ENCODE measurements at places on chromosomes 13 and 19.

DNA sequence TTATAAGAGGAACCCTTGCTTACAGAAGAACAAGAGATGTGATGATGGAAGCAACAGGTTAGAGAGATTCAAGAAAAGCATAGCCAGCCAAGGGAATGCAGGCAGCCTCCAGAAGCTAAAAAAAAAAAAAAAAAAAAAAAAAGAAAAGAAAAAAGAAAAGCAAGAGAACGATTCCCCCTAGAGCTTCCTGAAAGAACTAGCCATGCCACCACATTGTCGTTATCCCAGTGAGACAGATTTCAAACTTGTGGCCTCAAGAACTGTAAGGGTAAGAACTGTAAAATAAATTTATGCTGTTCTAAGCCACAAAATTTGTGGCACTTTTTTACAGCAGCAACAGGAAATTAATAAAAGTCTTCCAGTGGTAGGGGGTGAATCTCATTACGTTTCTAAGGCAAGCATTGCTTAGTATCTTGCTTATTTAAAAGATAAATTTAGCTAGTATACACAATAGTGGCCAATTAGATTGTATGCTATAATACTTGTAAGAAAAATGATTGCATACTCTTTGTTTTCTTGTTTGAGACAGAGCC lies 21.8 kb downstream of the RFXAP start:
- no peak for DNase-seq

- no peak for DNase-seq
These were observed 1.2 kb upstream of the SYNE4 start for GRCh38 chr19:36009633-36010379.

- DNase-seq = no peak
These were observed 12.4 kb downstream of the ZNF552 start for GRCh38 chr19:57802269-57802668.

DNA sequence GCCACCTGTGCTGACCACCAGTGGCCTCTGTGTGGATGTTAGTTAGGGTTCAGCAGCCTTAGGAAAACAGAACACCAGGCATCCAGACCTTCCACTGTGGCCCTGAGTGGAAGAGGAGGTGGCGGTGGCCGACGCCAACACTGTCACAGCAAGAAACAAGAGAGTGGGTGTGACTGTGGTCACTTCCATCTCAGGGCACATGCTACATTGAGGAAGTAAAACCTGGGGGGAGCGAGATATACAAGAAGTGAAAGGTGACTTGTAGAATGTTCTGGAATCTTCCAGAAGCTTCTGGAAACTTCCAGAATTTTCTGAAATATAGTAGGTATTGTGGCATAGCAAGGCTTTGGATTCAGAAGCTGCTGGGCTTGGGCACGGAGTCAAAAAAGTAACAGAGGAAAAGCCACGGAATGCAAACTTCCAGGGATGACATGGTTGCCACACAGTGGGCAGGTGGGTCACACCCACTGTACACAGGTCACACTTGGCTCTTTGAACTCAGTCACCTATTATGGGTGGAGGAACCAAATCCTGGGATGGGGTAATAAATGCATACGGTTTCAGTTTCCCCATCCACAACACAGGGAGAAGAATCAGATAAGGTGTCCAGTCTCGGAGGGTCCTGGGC lies 24.3 kb downstream of the GNG7 start:
- no peak for DNase-seq

- DNase-seq = no peak
These were observed 121.9 kb upstream of the SPACA7 start for GRCh38 chr13:112254061-112254818.

DNA sequence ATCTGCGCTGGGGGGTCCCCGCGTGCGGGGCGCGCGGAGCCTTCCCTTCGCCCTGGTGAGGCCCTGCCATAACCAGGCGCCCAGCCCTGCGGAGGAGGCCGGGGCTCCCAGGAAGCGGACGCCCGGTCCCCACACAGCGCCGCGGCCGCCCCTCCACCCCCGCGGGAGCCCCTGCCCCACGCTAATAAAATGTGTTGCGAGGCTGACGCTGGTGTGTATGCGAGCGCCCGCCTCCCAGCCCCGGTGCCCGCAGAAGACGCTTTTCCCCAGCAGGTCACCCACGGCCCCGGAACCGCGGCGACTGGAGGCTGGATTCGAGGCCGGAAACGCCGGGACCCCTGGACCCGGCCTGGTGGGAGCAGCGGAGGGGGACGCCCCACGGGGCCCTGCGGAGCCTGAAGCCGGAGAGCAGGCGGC lies 12.1 kb upstream of the CDC34 start:
- DNase-seq = no peak

- no peak for DNase-seq
These were observed 239.9 kb upstream of the SLC10A2 start for GRCh38 chr13:103306163-103306562.

DNA sequence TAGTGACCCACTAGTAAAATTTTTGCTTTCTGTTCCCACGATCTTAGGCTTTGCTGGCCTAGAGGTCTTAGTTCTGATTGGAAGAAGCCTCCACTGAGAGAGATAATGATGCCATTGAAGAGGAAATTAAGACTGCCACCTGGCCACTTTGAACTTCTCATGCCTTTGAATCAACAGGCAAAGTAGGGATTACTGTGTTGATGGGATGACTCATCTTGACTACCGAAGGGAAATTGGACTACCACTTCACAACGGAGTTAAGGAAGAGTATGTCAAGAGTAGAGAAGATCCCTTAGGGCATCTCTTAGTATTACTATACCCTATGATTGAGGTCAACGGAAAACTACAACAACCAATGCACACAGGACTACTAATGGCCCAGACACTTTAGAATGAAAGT lies 12.7 kb upstream of the FREM2 start:
- DNase-seq = no peak
